ENCODE measurements at places on chromosomes 11 and 22.

GRCh38 chr22:45709866-45710265, 38.2 kb downstream of the ATXN10 start:
- no peak for DNase-seq

DNA sequence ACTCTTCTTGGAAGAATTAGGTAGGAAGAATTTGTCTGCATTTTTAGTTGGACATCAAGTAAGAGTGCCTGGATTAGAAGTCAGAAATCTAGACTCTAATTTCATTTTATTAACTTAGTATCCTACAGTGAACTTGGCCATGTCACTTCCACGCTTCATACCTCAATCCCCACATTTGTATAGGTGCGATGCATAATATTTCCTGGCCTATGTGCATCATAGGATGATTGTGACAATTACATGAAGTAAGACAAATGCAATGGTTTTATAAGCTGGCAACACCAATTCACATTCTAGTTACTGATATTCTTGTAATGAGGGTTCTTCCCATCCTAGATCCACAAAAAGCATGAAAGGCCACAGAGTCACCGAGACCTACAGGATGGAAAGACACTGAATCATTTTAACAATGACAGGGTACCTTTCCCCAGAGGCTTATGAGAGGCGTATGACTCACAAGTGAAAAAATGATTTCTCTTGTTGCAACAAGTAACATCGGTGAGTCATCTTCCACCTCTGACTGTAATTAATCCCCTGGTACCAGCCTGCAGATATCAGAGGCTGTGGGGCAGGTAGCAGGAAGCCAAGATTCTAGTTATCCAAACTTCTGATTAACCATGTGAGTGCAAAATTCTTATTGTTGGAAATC, 56.0 kb upstream of the OR5AK2 start:
- no peak for DNase-seq

GRCh38 chr22:25235547-25236290, 16.3 kb downstream of the CRYBB2 start:
- peak; percentile 79 for DNase-seq

GRCh38 chr22:38481162-38481870, 13.4 kb downstream of the KDELR3 start:
- no peak for DNase-seq

GRCh38 chr11:19669511-19669910, 43.1 kb upstream of the NAV2 start:
- DNase-seq, result no peak

GRCh38 chr11:19598456-19598855, 114.2 kb upstream of the NAV2 start:
- no peak for DNase-seq

DNA sequence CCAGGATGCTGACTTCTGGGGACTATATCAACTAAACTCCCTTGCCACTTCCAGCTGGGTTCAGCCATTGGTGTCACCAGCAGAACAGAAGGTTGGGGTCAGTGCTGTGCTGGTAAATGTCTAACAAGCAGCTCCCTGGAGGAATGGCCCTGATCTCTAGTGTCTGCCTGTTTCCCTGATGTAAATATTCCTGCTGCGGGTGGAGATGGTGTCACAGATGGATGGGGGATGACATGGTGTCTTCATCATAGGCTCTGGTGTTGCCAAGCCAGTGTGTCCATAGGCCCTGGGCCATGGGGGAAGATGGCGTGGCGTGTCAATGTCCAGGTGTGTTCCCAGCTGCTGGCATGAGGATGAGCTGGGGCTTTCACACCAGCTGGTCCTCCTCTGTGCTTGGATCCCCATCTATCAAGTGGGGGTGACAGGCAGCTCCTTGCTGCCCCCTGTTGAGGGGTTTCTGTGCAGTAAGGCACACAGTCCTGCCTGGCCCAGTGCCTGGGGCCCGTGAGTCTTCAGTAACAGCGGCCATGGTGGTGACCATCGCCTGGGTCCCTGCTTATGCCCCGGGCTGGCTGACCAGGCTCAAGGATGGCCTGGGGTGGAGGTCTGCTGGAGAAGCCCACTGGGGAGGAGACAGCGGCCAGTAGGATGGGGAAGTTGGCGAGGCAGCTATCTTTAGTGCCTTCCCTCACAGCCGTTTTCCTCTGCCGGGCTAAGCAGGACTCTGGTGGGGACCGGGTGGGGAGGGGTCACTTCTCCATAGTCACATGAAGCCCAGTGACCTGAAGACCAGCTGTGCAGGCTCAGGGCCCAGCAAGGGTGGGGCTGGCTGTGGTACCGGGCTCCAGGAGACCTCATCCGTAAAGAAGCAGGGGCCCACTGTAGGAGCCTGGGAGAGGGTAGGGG, 12.7 kb downstream of the RPL3 start:
- no peak for DNase-seq

- peak; percentile 73 for DNase-seq
Measured at GRCh38 chr11:110463153-110463552, 33.4 kb downstream of the FDX1 start.

DNA sequence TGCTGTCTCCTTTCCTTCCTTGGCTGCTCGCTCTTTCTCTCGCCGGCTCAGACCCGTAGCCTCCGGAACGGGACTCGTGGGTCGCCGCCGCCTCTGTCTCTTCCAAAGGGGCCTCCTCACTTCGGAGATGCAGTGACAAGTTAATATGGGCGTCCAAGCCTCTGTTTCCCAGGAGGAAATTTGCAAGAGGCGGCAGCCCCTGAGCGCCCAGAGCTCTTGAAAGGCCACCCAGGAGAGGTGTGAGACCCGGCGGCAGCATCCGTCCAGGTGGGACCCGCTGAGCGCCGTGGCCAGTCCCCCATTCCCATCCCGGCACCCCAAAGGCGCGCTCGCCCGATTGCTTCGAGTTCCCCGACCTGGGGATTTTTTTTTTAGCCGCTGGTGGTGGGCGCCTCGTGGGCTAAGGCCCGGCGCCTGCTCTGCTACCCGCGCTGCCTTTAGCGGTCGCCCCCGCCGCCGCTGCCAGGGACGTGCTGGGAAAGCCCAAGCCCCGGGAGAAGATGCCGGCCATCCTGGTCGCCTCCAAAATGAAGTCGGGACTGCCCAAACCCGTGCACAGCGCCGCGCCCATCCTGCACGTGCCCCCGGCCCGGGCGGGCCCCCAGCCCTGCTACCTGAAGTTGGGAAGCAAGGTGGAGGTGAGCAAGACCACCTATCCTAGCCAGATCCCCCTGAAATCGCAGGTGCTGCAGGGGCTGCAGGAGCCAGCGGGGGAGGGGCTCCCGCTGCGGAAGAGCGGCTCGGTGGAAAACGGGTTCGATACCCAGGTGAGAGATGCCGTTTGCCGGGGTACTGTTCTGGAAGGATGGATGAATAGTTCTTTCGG, 772 bp downstream of the NAV2 start:
- no peak for DNase-seq

- no peak for DNase-seq
Measured at GRCh38 chr22:20777420-20778177, 3.7 kb downstream of the SERPIND1 start.

DNA sequence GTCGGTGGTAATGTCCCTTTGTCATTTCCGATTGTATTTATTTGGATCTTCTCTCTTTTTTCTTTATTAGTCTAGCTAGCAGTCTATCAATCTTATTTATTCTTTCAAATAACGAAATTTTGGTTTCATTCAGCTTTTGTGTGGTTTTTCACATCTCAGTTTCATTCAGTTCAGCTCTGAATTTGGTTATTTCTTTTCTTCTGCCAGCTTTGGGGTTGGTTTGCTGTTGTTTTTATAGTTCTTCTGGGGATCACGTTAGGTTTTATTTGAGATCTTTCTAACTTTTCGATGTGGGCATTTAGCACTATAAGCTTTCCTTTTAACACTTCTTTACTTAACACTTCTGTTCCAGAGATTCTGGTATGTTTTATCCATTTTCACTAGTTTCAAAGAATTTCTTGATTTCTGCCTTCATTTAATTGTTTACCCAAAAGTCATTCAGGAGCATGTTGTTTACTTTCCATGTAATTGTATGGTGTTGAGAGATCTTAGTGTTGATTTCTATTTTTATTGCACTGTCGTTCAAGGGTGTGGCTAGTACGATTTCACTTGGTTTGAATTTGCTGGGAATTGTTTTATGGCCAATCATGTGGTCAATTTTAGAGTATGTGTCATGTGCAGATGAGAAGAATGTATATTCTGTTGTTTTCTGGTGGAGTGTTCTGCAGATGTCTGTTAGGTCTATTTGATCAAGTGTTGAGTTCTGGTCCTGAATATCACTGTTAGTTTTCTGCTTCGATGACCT, 7.7 kb upstream of the SCGB1D1 start:
- DNase-seq, result no peak

DNA sequence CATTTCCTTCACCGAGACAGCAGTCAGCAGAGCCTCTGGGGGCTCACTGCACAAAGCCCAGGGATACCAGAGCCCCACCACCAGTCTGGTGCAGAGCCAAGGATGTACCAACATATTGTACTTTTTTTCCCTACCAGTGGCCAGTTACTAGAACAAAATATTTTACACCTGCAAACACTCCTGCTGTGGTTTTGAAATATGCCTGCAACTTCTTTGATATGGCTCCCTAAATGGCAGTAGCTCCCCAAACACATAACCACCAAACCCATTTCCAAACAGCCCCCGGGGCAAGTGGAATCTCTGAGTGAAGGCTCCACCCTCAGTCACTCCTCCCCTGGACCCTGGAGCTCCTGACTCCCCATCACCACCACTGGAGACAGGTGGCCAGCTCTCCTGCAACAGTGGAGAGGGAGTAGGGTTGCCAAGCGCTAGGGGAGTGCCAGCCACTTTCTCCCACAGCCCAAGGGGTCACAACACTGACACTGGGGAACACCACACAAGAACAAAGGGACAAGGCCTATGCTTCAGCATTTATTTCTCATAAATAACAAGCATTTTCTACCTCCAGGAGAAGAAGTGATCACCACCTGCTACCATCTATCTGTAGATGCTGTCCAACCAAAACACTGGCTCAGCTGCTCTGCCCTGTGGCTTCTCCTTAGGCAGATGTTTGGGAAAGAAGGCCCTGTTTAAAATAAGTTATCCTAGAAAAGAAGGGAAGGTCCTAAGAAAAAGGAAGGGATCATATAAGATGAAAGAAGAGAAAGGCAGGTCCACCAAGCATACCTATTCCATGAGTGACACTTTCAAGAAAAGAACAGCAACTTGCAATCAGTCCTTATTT, 15.1 kb downstream of the DGCR2 start:
- no peak for DNase-seq

DNA sequence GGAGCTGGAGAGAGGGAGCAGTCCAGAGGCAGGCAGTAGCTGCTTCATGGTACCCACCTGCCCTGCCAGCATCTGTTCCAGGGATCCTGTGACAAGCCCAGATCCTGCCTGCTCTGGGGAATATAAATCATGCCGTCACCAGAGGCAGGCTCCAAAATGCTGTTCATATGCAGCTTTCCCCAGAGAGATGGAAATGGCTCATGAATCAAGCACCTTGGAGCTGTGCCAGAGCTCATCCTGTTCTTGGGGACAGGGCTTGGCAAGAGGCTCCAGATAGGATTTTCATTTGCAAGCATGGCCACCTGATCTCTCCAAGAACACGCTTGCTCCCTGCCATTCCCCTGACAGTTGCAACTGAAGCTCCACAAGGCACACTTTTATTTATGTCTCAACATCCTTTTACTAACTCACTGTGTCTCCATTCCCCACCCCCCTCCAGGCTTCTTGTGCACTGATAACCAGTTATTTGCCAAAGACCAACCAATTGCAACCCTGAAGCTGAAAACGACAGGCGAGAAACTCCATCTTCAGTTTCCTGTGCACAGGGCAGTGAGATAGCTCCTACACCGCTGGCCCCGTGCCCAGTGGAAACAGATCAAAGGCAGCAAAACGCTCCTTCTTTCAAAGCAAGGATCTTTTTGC, 115.8 kb upstream of the PITPNB start:
- peak; percentile 73 for DNase-seq

DNA sequence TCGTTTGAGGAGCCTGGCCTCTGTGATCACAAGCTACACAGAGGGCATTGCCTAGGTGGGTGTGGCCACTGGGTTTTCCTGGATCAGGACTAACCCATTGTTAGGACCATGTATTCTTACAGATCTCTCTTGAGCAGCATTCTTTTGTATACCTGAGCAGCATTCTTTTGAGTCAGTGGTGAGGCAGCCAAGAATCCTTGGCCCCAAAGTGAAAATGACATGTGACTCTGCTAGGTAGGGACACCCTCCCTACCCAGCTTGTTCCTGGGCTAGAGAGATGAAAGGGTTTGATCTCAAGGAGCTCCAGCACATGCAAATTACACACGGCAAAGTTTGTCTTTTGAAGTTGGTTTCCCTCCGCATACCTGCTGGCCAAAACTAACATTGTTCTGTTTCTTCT, 55.0 kb upstream of the HORMAD2 start:
- DNase-seq, result no peak

DNA sequence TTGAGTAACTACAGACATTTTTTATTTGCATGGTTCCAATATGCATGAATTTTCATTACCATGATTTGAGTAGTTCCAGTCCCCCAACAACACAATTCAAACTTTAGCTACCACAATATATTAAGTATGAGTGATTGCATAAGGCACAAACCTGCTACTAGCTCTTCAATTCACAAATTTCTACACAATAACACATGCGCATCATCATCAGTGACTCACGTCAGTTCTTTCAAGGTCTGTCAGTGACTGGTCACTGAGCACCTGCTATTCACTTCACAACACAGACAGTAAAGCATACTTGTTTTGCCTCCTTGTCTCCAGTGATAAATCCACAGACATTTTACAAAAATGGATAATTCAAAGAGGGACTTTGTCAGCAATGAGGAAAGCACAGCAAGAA, 435.1 kb upstream of the CCDC90B start:
- DNase-seq, result no peak

DNA sequence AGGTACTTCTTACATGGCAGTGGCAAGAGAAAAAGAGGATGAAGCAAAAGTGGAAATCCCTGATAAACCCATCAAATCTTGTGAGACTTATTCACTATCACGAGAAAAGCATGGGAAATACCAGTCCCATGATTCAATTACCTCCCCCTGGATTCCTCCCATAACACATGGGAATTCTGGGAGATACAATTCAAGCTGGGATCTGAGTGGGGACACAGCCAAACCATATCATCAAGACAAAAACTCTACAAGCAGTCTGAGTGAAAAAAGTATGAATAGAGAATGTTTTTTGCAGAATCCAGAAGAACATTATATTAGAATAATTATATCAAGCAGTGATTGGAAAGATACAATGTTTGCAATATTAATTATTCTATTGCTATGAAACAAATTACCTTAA, 893.7 kb downstream of the FAM181B start:
- DNase-seq, result no peak

DNA sequence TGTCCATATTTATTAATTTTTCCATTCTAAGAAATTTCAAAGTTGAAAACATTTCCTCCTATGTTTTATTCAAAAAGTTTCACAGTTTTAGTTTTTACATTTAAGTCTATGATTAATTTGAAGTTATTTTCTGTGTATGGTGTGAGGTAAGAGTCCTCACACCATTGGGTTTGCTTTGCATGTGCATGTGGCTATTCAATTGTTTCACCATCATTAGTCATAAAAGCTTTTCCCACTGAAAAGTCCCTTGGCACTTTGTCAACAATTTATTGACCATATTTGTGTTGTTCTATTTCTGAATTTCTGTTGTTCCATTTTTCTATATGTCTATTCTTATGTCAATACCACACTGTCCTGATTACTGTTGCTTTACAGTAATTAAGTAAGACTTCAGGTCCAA, 186.5 kb downstream of the KIF18A start:
- DNase-seq, result no peak

All from left hindlimb (tissue), 1 donor.